A549 treated with GW870086 at 1 μM for 4 hours (cell line): ENCODE measurements at places on chromosomes 3 and 15. TPM values are rescaled to one million over a fixed set of nuclear protein-coding genes. Genes with fewer than 3 reads are reported as not detected.

ALDH1A3 gene
- total RNA-seq: 14.6 to 19.7 TPM (median 16.5 TPM) in 5 replicates

ZNF619 gene
- 1.3 to 2.4 TPM (median 2.0 TPM) in 5 replicates for total RNA-seq

ISLR2 gene
- 0.07 to 0.28 TPM (median 0.26 TPM) in 5 replicates for total RNA-seq

SOX14 gene
- total RNA-seq: not detected in 5 replicates

AP3B2 gene
- 0.47 to 1.0 TPM (median 0.68 TPM) in 5 replicates for total RNA-seq

TYRO3 gene
- total RNA-seq: 12.8 to 17.1 TPM (median 15.8 TPM) in 5 replicates

GPR149 gene
- total RNA-seq: not detected in 5 replicates

SPINT1 gene
- 0.67 to 1.4 TPM (median 0.78 TPM) in 5 replicates for total RNA-seq

BFSP2 gene
- total RNA-seq: not detected in 5 replicates

MESP2 gene
- 0.30 to 0.47 TPM (median 0.41 TPM) in 5 replicates for total RNA-seq

PRR23E gene
- total RNA-seq: not detected in 5 replicates

SCN11A gene
- 0.02 TPM in 1 of 5 replicates, not detected in the others for total RNA-seq

LDHAL6B gene
- not detected in 5 replicates for total RNA-seq

ADIPOQ gene
- total RNA-seq: not detected in 5 replicates

DPPA4 gene
- total RNA-seq: not detected in 5 replicates

AADACL2 gene
- not detected in 5 replicates for total RNA-seq

FOXL2 gene
- 2.7 to 4.8 TPM (median 4.5 TPM) in 5 replicates for total RNA-seq

SAXO2 gene
- 1.3 to 2.8 TPM (median 2.1 TPM) in 5 replicates for total RNA-seq

UBA5 gene
- total RNA-seq: 20.3 to 31.6 TPM (median 24.4 TPM) in 5 replicates

INAFM2 gene
- 4.8 to 6.6 TPM (median 6.3 TPM) in 5 replicates for total RNA-seq

PLA2G4E gene
- not detected in 5 replicates for total RNA-seq

ECE2 gene
- total RNA-seq: not detected in 5 replicates

CASR gene
- not detected in 5 replicates for total RNA-seq

PYDC2 gene
- total RNA-seq: not detected in 5 replicates

PRSS50 gene
- total RNA-seq: not detected in 5 replicates

VIPR1 gene
- total RNA-seq: 0.31 to 0.94 TPM (median 0.65 TPM) in 5 replicates

IGSF10 gene
- total RNA-seq: 0.37 to 0.66 TPM (median 0.49 TPM) in 5 replicates

ECT2 gene
- total RNA-seq: 59.5 to 79.1 TPM (median 73.0 TPM) in 5 replicates

GANC gene
- total RNA-seq: 6.0 to 7.8 TPM (median 6.9 TPM) in 5 replicates

MB21D2 gene
- 4.9 to 5.8 TPM (median 5.6 TPM) in 5 replicates for total RNA-seq
